Spinal cord (tissue), 10 donors: ENCODE measurements at places on chromosomes 4 and X. TPM values are rescaled to one million over a fixed set of nuclear protein-coding genes. Genes with fewer than 3 reads are reported as not detected.

Gene SLC25A43
- total RNA-seq: 5.7 TPM

Gene CC2D2A
- total RNA-seq: 25.6 TPM

Gene SORCS2
- 7.3 TPM for total RNA-seq

- no peak for DNase-seq
Measured at GRCh38 chr4:167956676-167957075, 135.7 kb upstream of the ANXA10 start.

- DNase-seq: no peak
Measured at GRCh38 chr4:11748164-11748872, 319.6 kb upstream of the HS3ST1 start.
